ENCODE measurements at places on chromosomes 6 and 20. TPM values are rescaled to one million over a fixed set of nuclear protein-coding genes. Genes with fewer than 3 reads are reported as not detected.

DNA sequence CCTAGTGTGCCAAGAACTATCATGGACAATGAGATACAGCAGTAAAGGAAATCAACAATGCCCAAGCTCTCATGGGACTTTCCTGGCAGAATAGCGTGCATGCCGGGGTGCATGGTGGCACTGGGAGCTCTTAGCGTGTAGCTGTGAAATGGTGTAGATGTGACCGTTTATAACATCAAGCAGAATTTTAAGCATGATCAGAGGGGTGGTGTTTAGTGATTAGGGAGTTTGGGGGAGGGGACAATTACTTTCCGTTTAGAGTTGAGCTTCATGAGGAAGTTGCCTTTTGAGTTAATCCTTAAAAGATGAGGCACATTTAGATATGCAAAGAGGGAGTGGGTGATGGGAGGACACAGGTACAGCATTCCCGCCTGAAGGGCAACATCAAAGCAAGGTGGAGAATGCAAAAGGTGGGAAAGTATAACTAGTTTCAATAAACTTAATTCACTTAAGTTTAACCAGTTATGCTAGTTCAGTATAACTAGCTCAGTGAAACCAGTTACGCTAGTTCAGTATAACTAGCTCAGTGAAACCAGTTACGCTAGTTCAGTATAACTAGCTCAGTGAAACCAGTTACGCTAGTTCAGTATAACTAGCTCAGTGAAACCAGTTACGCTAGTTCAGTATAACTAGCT, 661.6 kb downstream of the QKI start:
- DNase-seq = no peak

The IP6K3 gene
- total RNA-seq = not detected

The ANKRD66 gene
- total RNA-seq = not detected

The DYNLT2 gene
- 3.3 TPM for total RNA-seq

The MAP7 gene
- total RNA-seq = 0.29 TPM

The CRYBG1 gene
- 62.7 TPM for total RNA-seq

The PRRT1 gene
- 0.28 TPM for total RNA-seq

Measured in activated CD8-positive, alpha-beta memory T cell treated with anti-CD3 and anti-CD28 coated beads, Interleukin-2, amount 10 ng/mL, durations not matched to agents 7 days and 5 days (primary cell).